Activated CD4-positive, alpha-beta T cell treated with anti-CD3 and anti-CD28 coated beads, Interleukin-2, amount 10 ng/mL, durations not matched to agents 7 days and 5 days (primary cell): ENCODE measurements at places on chromosomes 2 and 18. TPM values are rescaled to one million over a fixed set of nuclear protein-coding genes. Genes with fewer than 3 reads are reported as not detected.

The GCC2 gene
- total RNA-seq: 46.2 TPM

The ME2 gene
- 84.1 TPM for total RNA-seq

The NPPC gene
- not detected for total RNA-seq

The APCDD1 gene
- total RNA-seq: not detected

The ZNF892 gene
- total RNA-seq: 4.0 TPM

The SLC4A5 gene
- total RNA-seq: 4.3 TPM

The IL36G gene
- not detected for total RNA-seq

The DIPK1C gene
- not detected for total RNA-seq

The COPS7B gene
- total RNA-seq: 44.9 TPM

The GKN2 gene
- total RNA-seq: not detected

GRCh38 chr2:24158131-24158530 lies 16.7 kb upstream of the FAM228A start:
- peaks cover 2% of the 10 kb centered on the region for H3K27me3 ChIP-seq
- H3K4me3 ChIP-seq: no peak overlapping the region
- no peak overlapping the region for H3K27ac ChIP-seq
- no peaks in the 10 kb centered on the region for H3K36me3 ChIP-seq
- DNase-seq: no peak

DNA sequence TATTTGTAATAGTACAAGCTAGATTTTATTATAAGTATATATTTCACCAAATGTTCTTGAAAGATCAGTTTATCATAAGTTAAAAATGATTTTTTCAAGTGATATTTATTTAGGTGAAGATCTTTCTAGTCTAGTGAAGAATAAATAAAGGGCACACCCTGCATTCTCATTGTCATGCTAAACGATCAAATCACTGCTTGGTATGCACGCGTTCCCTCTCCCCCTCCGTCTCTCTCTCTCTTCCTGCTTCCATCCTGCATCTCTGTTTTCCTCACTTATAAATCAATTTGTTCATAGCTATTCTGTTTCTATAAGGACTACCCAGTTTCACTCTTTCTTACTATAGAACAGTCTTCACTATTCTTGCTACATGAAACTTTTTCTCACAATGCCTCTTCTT lies 1067.4 kb downstream of the LRP1B start:
- H3K27me3 ChIP-seq: no peaks in the 10 kb centered on the region
- H3K4me3 ChIP-seq: no peak overlapping the region
- no peak overlapping the region for H3K27ac ChIP-seq

GRCh38 chr18:36181441-36181840 lies 5.9 kb upstream of the MOCOS start:
- H3K4me3 ChIP-seq: no peak overlapping the region
- peaks cover 4% of the 10 kb centered on the region for H3K27me3 ChIP-seq
- no peak for DNase-seq
- H3K27ac ChIP-seq: no peak overlapping the region
- peaks cover 7% of the 10 kb centered on the region for H3K36me3 ChIP-seq
- peaks cover 9% of the 10 kb centered on the region for H3K4me1 ChIP-seq

- no peak overlapping the region for H3K27ac ChIP-seq
- H3K4me1 ChIP-seq: peaks cover 12% of the 10 kb centered on the region
- peaks cover 40% of the 10 kb centered on the region for H3K27me3 ChIP-seq
- DNase-seq: no peak
Observed at GRCh38 chr2:64455545-64455944, 1.6 kb downstream of the LGALSL start.

DNA sequence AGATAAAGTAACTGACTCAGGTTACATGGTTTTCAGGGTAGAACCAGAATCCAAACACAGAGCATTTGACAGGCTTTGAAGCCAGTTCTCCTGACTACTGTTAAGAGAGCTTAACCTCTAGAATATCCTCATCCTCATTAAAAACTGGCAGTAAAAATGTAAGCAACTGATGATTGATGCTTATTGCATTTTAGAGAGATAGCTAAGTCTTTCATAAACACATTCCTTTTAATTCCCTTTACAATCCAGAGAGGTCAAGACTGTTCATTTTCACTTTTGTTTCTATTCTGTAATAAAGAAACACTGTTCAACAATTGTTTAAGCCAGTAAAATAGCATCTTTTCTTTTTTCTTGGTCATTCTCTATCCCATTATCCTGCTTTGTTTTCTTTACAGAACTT lies 53.9 kb upstream of the RAB27B start:
- no peak overlapping the region for H3K4me3 ChIP-seq
- H3K4me1 ChIP-seq: peaks cover 9% of the 10 kb centered on the region
- no peaks in the 10 kb centered on the region for H3K36me3 ChIP-seq
- no peaks in the 10 kb centered on the region for H3K27me3 ChIP-seq
- no peak for DNase-seq

- H3K36me3 ChIP-seq: no peaks in the 10 kb centered on the region
- H3K4me1 ChIP-seq: peaks cover 4% of the 10 kb centered on the region
- no peak overlapping the region for H3K4me3 ChIP-seq
- H3K27me3 ChIP-seq: no peaks in the 10 kb centered on the region
- no peak for DNase-seq
- no peak overlapping the region for H3K27ac ChIP-seq
Observed at GRCh38 chr2:165055082-165055851, 99.9 kb upstream of the SLC38A11 start.

DNA sequence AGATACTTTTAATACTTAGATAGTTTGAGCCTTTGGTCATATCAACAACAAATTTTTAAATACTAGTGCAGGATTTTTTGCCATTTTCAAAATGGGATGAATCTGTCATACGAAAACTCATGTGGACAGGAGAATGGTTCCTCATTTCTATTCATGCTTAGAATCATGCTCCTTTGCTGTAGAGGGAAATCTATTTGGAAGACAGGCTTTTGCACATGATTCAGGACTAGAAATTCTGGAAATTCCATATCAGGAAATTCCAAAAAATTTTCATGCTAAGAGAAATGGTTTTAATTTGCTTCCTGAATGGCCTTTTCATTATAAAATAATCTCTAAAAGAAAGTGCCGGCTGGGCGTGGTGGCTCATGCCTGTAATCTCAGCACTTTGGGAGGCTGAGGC lies 39.3 kb downstream of the MOGAT1 start:
- H3K4me1 ChIP-seq: peaks cover 19% of the 10 kb centered on the region
- H3K27me3 ChIP-seq: peaks cover 24% of the 10 kb centered on the region
- H3K36me3 ChIP-seq: no peaks in the 10 kb centered on the region
- no peak overlapping the region for H3K4me3 ChIP-seq
- no peak for DNase-seq
- no peak overlapping the region for H3K27ac ChIP-seq

DNA sequence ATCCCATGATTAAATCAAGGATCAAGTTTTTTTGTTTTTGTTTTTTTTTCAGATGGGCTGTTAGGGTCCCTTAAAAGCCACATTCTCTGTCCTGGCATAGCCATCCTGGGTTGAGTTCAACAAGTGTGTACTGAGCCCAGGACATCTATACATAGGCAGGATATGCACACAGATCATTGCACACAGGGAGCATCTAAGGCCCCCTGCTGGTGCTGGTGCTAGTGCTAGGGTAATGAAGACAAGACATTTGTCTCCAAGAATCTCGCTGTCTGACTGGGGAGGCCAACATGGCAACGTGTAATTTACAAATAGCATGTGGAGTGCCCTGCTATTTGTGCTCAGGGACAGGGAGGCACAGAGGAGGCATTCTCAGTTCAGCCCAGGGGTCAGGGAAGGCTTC lies 124.5 kb downstream of the VAPA start:
- no peaks in the 10 kb centered on the region for H3K36me3 ChIP-seq
- H3K4me1 ChIP-seq: no peaks in the 10 kb centered on the region
- H3K4me3 ChIP-seq: no peak overlapping the region
- DNase-seq: no peak
- H3K27me3 ChIP-seq: peaks cover 24% of the 10 kb centered on the region

DNA sequence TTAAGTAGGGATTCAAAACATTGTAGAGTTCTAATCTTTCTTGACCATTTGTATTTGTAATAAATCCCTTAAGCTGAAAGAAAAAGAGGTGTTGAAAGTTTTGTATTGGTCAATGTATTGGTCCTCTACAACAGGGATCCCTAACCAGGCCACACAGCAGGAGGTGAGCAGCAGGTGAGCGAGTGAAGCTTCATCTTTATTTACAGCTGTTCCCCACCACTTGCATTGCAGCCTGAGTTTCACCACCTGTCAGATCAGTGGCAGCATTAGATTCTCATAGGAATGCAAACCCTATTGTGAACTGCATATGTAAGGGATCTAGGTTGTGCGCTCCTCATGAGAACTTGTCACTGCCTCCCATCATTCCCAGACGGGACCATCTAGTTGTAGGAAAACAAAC lies 715.7 kb upstream of the NXPH2 start:
- H3K4me1 ChIP-seq: no peaks in the 10 kb centered on the region
- no peak for DNase-seq
- H3K27ac ChIP-seq: no peak overlapping the region
- no peak overlapping the region for H3K4me3 ChIP-seq

DNA sequence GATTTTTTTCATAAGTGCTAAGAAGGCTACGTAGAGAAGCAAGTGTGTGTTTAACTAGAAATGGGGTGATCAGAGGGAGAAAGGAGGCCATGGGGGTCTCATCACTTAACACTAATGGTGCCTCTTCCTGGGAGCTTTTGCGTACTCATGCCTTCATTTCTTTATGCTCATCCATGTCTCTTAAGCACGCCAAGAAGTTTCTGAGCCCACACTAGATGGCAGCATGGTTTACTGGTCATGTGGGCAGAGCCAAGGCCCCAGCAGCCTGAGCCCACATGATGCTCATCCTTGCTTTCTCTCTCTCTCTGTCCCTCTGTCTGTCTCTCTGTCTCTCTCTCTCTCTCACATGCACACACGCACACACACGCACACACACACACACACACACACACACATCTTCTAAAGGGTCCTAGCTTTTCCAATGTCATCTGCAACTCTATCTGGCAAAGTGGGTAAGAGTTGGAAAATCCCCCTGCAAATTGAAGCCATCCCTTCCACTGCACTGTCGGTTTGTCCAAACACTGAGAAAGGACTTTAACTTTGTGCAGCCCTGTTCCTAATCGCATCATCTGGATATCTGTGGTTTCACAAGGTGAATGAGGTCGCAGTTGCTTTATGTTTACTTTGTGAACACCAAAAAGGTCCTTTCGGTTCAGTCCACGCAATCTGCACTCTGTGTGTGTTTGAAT lies 137.1 kb upstream of the CCDC68 start:
- H3K4me3 ChIP-seq: no peak overlapping the region
- H3K27me3 ChIP-seq: peaks cover 2% of the 10 kb centered on the region
- H3K27ac ChIP-seq: no peak overlapping the region
- no peaks in the 10 kb centered on the region for H3K36me3 ChIP-seq

- peak; percentile 15 for DNase-seq
- H3K27me3 ChIP-seq: peaks cover 4% of the 10 kb centered on the region
- no peak overlapping the region for H3K4me3 ChIP-seq
- H3K4me1 ChIP-seq: peaks cover 12% of the 10 kb centered on the region
- no peaks in the 10 kb centered on the region for H3K36me3 ChIP-seq
Observed at GRCh38 chr2:164896634-164897355, 55.2 kb upstream of the COBLL1 start.

DNA sequence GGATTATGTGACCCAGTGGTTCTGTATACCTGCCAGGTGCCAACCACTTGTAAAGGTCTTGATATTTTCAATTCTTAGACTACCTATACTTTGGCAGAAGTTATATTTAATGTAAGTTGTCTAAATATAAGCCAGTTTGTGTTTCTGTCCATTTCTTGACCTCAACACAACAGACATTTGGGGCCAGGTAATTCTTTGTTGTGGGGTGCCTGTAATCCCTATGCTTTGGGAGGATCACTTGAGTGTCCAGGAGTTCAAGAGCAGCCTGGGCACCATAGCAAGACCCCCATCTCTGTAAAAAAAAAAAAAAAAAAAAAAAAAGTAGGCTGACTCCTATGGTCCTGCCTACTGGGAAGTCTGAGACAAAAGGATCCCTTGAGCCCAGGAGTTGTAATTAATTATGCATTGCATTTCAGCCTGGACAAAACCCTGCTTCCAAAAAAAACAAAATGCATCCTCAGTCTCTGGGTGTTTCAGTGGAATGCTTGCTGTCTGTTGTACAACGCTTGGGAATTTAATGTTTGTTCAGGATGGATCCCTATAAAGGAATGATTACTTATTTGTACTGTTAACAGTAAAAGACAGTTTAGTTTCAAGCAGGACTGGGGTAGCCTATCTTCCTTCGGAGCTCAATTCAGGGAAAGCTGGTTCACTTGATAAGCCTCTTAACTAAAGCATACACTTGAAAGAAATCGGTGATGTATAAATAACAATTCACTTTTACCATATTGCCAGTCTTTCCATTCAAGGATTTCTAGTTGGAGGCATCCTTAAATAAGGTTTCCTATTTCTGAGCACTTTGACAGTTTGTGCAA lies 3.4 kb downstream of the RPS27A start:
- no peak for DNase-seq
- H3K4me3 ChIP-seq: no peak overlapping the region
- H3K4me1 ChIP-seq: peaks cover 42% of the 10 kb centered on the region
- H3K27me3 ChIP-seq: no peaks in the 10 kb centered on the region

- no peak overlapping the region for H3K4me3 ChIP-seq
- H3K4me1 ChIP-seq: peaks cover 44% of the 10 kb centered on the region
- DNase-seq: no peak
- no peaks in the 10 kb centered on the region for H3K27me3 ChIP-seq
Observed at GRCh38 chr2:96599941-96600340, 38.2 kb downstream of the KANSL3 start.

- H3K36me3 ChIP-seq: no peaks in the 10 kb centered on the region
- no peak overlapping the region for H3K4me3 ChIP-seq
- H3K4me1 ChIP-seq: no peaks in the 10 kb centered on the region
- H3K27ac ChIP-seq: no peak overlapping the region
Observed at GRCh38 chr2:229205704-229206103, 65.4 kb downstream of the PID1 start.

GRCh38 chr2:189305291-189305943 lies 125.9 kb upstream of the COL5A2 start:
- H3K4me3 ChIP-seq: no peak overlapping the region
- no peak for DNase-seq
- peaks cover 50% of the 10 kb centered on the region for H3K4me1 ChIP-seq

- H3K36me3 ChIP-seq: no peaks in the 10 kb centered on the region
- H3K27ac ChIP-seq: no peak overlapping the region
- no peak overlapping the region for H3K4me3 ChIP-seq
- no peaks in the 10 kb centered on the region for H3K27me3 ChIP-seq
- DNase-seq: no peak
- no peaks in the 10 kb centered on the region for H3K4me1 ChIP-seq
Observed at GRCh38 chr2:53087874-53088461, 679.6 kb upstream of the CHAC2 start.

DNA sequence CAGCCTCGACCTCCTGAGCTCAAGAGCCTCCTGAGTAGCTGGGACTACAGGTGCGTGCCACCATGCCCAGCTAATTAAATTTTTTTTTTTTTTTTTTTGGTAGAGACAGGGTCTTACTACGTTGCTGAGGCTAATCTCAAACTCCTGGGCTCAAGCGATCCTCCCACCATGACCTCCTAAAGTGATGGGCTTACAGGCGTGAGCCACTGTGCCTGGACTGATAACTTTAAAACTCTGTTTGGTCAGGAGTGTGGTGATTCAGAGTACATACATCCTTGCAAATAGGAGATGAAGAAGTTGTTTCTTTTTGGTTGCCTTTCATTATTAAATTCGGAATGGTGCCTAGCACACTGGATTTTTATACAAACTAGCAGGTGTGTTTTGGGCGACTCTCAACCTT lies 73.0 kb downstream of the LTBP1 start:
- no peaks in the 10 kb centered on the region for H3K36me3 ChIP-seq
- no peak for DNase-seq
- no peak overlapping the region for H3K4me3 ChIP-seq
- H3K4me1 ChIP-seq: no peaks in the 10 kb centered on the region
- H3K27me3 ChIP-seq: peaks cover 28% of the 10 kb centered on the region

- no peak for DNase-seq
- no peak overlapping the region for H3K4me3 ChIP-seq
- H3K4me1 ChIP-seq: no peaks in the 10 kb centered on the region
- no peaks in the 10 kb centered on the region for H3K27me3 ChIP-seq
Observed at GRCh38 chr2:77602771-77603170, 80.6 kb upstream of the LRRTM4 start.
